Activated CD8-positive, alpha-beta memory T cell treated with anti-CD3 and anti-CD28 coated beads for 24 hours (primary cell): ENCODE measurements at places on chromosomes 16 and 17.

DNA sequence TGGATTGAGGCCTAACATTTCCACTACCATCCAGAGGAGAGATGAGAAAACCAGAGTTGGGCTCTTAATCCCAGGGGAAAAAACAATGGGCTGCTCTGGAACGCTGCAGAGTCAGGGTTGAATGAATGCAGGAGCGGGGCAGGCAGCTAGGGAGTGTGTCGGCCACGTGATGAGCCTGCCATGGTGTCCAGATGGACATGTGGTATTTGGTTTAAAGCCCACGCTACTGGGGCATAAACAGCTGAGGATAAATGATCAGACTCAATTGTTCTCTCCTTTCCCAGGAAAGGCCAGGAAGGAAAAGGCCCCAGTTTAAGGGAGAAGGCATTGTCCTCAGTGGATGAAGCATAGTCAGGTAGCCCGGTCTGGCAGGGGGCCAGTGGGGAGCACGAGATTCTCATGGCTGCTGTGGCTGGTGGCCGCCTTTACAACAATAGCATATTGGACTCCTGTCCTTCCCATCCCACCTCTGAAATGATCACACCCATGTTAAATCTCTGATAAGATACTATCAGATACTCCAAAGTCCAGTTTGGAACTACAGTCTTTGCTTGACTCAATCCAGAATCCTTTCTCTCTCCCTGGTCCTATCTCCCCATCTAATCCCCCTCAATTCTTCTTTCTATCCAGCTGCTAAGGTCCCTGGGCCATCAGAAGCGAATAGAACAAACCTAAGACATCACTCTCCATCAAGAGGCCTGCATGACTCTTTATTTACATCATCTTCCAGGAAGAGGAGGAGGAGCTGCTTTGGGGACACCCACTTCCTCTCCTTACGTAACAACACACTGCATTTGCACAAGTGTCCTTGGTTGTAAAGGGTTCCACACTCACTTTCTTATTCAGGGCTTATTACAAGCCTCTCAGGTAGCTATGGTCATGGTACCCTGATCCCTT, 20.4 kb downstream of the CA4 start:
- no peak for DNase-seq

DNA sequence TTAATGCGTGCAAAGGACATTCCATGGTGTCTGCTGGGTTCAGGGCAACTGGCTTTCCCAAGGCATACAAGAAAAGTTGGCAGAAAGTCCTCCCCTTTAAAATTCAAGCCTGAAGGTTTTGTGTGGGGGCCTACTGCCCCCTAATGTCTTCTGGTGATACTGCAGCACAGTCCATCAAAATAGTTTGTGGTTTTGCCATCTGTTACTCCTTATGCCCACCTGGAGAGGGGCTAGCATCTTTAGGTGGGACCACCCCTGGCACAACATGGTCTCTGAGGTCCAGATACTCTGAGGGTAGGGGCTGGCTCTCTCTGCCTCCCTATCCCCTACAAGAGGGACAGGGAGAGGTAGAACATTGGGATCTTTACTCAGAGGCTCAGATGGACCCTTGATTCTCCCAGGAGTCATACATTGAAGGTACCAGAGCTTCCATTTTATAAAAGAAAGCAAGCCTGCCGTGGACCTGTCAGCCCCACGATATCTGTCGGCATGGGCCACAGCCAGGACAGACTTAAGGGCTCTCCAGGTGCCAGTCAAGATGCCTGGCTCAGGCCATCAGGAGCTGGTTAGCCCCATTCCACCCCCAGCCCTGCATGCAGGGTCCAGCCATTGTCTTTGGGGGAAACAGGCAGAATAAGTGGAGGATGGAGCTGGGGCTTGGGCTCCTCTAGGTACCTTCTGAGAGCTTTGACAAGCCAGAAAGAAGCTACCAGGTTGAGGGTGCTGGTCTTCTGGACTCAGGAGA, 6.3 kb downstream of the ESRP2 start:
- DNase-seq: peak; percentile 81

DNA sequence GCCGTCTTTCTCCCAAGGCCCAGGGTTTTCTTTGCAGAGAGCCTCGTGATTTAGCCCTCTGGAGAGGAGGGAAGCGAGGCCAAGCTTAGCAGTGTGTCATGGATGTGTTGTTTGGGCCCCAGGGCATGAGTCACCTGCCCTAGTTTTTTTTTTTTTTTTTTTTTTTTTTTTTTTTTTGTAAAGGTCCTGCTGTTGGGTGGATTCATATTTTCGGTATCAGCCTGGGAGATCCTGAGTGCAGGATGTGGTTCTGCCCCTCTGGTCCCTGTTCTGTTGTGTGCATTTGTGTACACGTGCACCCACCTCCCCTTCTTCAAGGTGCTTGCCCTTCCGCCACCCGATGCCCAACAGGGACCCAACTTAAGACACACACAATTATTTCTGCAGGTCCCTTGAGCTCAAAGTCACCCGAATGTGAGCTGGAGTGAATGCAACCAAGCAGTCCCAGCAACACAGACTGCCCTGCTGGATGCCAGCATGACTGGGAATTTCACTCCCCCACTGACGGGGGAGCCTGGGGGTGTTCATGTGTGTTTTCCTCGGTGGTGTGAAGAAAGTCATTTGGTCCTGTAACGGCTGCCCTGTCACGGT, 265.8 kb upstream of the TNRC6C start:
- peak; percentile 58 for DNase-seq

- no peak for DNase-seq
Measured at GRCh38 chr17:7720125-7720524, 2.6 kb downstream of the DNAH2 start.

DNA sequence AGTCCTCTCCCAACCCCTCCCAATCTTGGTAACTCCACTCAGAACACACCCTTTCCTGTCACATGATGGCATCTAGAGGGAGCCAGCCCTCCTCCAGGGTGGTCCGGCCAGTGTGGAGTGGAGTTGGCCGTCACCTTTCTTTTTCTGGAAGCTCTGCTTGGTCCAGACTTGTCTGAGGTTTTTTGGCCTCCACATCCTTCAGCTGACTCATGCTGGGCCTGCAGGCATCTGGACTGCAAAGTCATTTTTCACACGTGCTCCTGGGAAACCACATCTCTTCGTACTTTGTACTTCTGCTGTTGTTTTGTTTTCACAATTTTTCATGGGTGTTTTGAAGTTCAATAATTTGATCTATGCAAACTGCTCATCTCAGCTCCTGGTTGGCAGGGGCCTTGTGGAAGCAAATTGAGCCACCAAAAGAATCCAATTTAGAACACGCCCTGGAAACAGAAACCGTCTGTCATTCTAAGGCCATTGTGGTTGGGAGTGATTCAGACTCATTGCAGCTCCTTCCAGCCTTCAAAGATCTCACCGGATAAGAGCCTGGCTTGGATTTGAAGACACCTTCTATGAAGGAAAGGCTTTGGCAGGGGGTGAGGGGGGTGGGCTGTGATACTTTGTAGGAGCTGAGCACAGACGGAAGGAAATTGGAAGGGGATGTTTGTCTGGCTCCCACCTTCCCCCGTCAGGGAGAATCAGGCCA, 42.4 kb upstream of the NF1 start:
- DNase-seq: no peak

DNA sequence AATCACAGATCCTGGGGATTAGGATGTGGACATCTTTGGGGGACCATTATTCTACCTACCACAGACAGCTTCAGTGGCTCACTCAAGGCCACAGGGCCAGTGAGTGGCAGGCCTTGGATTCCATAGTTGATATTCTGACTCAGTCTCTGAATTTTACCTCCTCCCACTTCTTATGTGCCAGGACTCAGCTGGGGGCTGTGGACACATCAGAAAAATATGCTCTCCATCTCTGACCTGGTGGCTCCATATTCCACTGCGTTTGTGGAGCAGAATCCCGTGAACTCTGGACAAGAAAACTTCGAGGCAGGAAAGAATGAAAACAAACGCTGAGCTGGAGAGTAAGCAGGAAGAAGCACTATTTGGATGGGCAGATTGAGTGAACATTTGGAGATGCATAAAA, 301.8 kb upstream of the MAF start:
- no peak for DNase-seq

GRCh38 chr17:34663714-34664113, 84.3 kb downstream of the TMEM132E start:
- no peak for DNase-seq

DNA sequence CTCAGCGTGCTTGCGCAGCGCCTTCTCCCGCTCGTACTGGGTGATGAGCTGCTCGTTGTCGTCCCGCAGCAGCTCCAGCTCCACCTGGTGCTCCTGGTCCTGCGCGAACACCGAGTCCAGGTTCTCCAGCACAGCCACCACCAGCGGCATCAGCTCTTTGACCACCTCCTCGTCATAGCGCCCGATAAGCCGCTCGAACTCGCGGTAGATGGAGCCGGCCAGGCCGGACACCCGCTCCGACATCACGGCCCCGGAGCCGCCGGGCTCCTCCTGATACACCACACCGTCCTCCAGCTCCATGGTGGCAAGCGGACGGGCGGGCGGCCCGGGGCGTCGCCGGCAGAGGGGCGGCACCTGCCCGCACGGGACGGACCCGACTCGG, 320 bp downstream of the SPAG9 start:
- no peak for DNase-seq

DNA sequence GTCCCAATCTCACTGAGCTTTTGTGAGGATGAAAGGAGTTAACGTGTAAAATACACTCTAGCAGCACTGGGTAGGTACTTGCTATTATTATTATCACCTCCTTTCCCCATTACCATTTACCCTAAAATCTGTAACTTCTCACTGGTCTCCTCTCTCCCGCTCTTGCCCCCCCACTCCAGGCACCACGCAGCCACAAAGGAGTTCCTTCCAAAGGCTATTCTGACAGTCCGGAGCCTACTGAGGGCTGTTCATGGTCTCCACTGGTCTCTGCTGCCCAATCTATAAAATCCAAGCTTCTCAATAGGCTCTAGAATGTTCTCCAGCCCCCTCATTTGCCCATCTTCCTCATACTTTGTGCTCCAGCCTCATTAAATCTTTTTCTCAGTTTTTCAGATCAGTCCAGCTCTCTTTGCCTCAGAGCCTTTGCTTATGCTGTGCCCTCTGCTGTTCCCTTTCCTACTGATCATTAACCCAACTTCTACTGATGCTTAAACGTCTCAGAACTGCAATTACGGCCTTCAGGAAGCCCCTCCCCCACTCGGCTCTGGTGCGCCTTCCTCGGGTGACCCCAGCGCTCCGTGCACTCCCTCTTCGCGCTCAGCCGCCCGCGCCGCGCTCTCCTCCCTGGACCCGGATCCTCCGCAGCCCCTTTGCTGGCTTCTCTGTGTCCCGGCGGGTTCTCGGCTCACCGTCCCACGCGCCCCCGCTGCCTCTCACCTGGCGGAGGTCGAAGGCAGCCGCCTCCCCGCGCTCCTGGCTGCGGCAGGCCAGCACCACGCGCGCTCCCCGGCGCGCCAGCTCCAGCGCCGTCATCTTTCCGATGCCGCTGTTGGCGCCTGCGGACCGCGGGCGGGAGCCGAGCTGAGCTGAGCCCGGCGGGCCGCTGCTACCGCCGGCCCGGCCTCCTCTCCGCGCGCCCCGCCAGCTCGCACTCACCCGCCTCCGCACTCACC, 737 bp downstream of the DHRS13 start:
- DNase-seq: peak; percentile 85

- DNase-seq: no peak
Measured at GRCh38 chr16:49738832-49739231, 117.1 kb downstream of the ZNF423 start.

- DNase-seq: no peak
Measured at GRCh38 chr16:12426122-12426521, 377.6 kb downstream of the CPPED1 start.

- DNase-seq: no peak
Measured at GRCh38 chr16:23597003-23597756, 1.1 kb upstream of the NDUFAB1 start.

DNA sequence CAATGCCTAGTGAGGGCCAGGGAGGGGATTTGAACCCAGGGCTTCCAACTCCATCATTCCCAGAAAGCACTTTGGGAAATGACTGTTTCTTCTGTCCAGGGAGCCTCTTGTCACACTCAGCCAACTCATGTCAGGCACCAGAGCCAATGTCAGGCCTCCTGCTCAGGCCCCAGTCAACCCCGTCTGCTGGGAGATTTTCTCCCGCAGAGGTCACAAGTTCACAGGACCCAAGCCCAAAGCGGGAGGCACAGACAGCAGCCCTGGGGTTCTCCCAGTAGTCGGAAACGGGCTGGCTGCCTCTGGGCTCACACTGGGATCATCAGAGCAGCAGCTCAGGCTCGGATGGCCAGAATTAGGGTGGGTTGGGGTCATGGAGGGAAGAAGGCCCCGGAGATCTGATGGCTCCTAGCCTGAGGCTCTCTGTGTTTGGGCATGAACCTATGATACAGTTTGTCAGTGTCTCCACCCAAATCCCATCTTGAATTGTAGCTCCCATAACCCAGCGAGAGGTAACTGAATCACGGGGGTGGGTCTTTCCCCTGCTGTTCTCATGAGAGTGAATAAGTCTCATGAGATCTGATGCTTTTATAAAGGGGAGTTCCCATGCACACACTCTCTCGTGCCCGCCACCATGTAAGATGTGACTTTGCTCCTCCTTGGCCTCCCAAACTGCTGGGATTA, 255.5 kb downstream of the PARN start:
- no peak for DNase-seq

- no peak for DNase-seq
Measured at GRCh38 chr16:14004729-14005315, 66.3 kb upstream of the MRTFB start.

DNA sequence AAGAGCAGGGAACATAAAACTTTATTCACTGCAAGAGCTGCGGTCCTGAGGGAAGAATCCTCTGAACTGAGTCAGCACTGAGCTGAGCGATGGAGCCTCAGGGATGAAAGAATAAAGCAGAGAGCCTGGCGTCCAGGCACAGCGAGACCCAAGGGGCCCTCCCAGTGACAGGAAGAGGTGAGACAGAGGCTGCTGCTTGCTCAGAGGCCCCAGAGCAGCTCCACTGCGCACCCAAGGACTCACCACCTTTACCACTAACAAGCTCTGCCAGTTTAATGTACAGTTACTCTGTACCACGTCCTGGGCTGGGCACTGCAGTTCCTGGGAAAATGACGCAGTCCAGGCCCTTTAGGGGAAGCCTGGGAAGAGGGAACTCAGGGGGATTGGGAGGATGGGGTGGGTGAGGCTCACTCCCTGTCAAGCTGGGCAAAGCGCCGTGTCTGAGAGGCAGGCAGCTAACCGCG, 5.6 kb downstream of the GFAP start:
- no peak for DNase-seq

DNA sequence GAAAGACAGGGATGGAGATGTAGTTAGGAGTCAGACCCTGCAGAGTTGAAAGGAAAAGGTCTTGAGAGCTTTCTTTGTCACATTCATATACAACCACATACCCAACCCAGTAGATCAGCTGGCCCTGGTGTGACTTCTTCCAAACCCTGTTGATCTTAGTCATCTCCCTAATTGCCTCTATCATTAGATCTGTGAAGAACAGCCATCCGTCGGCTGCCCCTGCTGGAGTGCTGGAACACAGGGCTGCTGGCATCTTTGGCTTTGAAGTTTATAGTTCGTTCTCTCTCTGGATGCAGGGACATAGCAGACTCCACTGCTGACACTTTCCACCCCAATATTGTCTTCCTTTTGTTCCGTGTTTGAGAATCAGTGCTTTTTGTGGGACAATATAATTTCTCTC, 10.4 kb upstream of the SMG8 start:
- no peak for DNase-seq
